ENCODE measurements at places on chromosomes 16 and 17.

DNA sequence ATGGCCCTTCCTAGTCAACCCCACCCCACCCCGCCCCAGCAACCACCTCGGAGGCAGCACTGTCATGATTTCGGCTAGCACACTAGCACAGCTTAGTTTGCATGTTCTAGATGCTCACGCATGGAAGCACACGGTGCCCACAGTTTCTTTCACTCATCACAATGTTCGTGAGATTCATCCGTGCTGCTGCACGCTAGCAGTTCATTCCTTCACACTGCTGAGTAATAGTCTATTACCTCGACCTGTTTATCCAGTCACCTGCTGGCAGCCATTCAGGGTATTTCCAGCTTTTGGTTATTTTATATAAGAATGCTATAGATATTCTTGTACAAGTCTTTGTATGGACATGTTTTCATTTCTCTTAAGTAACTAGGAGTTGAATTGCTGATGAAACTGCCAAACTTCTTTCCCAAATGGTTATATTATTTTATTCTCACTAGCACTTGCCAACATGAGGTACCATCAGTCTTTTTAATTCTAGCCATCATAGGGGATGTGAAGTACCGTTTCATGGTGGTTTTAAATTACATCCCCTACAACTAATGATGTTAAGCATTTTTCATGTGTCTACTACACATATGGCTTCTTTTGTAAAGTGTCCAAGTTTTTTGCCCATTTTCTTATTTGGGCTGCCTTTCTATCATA, 75.7 kb downstream of the CYTH1 start:
- no peak for DNase-seq

- DNase-seq: no peak
These were observed 109.9 kb downstream of the GNAO1 start for GRCh38 chr16:56300891-56301850.

GRCh38 chr16:3950343-3951193, 70.1 kb upstream of the CREBBP start:
- DNase-seq: no peak

GRCh38 chr17:67180275-67180674, 64.7 kb downstream of the HELZ start:
- no peak for DNase-seq

DNA sequence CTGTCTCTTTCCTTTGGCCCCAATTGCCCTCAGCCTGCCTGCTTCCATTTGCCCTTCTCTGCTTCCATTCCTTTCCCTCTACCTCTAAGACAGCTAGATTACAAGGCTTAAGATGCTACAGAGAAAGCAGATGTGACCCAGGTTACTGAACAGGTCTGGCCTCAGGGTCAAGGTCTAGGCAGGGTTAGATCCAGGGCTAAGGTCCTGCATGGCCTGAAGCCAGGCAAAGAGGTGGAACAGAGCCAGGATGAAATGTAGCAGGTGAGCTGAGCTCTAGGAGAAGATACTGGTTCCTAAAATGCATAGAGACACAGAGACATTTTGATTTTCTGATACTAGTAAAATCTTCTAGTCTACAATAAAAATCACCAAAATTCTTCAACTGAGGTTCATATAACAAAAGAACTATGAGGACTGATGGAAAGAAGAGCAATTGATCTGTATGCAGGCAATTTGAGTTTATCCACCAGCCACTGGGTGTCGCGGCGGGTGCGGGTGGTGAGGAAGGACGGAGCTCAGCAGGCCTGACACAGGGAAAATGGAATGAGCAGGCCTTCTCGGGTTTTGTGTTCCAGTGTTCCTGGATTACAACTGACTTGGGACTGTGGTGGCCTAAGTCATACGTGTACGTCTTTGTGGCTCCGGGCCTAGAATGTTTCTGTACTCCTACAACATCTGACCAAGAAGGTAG, 95.9 kb downstream of the MYH10 start:
- DNase-seq: no peak

DNA sequence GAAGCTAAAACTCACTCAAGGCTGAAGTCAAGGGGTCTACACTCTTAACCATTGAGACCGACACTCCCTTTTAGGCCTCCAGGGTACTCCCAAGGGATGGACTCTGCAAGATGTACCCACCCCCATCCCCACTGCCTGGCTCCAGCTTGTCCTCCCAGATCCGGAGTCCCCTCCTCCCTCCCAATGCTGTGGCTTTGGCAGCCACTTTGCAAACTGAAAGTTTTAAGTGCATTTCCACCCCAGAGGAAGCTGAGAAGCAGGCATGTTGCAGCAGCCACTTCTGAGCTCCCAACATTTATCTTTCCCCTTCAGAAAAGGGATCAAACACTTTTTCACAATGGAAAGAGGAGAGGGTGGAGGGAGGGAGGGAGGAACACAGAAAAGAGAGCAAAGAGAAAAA, 115.2 kb downstream of the COPRS start:
- no peak for DNase-seq
